NCI-H2081 (cell line): ENCODE measurements at places on chromosomes 2 and 18.

DNA sequence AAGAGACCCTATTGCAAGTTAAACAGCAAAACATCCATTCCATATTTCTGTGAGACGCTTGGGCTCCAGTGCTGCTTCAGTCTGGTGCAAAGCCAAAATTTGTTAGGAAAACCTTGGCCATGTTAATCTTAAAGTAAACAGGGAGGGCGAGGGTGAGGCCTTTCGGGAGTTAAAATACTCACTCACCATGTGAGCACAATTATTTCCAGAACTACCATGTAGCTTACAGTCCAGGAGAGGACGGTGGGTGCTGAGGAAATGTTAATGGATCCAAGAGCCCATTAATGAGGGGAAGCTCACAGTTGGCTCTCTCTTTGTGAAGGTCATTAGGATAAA lies 286.4 kb downstream of the SLC8A1 start:
- DNase-seq, result peak; percentile 86

DNA sequence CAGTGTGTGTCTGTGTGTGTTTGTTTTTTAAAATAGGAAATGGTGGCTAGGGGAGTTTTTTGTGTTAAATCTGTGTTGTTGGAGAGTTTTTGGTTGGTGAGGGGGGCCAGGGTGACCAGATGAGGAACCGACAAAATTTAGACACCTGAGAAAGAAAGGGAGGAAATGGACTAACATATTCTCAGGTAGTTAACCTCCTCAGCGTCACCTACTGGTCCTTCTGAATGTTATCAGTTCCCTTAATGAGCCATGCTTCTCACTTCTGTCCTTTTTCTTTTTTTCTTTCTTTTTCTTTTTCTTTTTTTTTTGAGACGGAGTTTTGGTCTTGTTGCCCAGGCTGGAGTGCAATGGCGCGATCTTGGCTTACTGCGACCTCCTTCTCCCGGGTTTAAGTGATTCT lies 107.0 kb downstream of the FMNL2 start:
- DNase-seq, result no peak

DNA sequence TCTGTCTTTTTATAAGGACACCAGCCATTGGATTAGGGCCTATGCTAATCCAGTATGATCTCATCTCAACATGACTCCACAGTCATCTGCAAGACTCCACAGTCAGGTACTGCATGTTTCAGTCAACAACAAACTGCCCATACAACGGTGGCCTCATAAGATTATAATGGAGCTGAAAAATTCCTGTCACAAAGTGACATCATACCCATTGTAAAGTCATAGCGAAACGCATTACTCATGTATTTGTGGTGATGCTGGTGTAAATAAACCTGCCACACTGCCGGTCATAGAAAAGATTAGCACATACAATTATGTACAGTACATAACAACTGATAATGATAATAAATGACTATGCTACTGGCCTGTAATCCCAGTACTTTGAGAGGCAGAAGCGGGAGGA lies 102.2 kb downstream of the TEX51 start:
- DNase-seq, result peak; percentile 12

DNA sequence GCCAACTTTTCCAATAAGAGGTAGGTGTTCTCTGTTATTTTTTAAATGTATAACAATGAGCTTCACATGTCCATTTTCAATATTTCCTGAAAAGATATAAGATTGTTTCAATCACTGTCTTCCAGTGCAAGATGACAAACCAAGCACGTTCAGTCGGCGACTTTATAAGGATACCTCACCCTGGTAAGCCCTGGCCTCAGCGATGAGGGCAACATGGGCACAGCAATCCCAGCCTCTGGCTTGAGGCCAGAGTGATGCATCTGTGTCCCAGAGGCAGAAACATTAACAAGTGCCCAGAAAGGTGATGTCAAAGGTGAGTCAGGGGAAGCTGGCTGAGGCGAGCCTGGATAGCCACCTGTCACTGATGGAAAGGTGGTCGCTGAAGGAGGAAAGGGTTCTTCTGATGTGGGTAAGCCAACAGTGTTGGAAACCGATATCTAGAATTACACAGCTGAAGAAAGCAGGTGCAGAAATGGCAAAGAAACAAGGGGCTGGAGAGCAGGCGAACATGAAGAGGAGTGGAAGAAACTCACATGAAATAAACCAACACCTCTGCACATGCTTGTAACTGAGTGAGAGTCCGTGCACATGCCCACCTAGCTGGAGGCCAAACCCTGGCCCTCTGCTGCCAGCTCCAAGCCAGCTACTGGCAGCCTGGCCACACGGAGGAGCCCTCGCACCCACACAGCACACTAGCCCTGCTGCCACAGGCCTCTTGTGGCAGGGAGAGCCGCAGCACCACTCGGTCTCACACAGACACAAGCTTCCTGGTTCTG lies 65.5 kb downstream of the FBXO15 start:
- DNase-seq, result peak; percentile 43

DNA sequence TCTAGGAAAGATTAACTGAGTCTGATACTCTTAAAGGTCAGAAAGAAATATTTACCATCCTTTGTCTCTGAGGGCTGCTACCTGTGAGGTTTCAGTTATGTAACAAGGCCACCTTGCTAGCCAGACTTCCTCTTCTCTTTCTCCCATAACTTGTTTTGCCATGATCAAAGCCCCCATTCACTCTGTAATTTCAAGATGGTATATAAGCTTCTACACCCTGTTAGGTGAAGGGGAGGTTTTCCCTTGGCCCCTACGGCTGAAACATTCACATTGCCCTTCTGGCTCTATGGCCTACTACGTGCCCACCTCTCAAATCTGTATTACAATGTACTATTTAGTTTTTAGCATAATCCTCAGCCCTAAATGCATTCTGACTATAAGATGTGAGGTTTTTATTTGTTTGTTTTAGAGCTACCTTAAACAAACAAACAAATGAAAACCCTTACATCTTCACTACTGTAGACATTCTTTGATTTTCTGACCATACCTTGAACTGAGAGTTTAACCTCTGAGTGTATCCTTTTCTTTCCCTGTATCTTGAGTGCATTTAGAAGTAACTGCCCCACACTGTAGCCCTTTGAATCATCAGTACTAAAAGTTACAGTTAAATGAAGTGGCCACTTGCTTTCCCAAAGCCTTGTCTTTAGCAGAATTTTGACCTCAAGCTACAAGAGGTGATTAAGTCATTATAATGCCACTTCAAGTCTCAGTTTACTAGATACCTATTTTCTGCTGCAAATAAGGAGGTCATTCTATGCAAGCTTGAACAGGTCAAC lies 332.2 kb downstream of the SOCS6 start:
- DNase-seq, result no peak

DNA sequence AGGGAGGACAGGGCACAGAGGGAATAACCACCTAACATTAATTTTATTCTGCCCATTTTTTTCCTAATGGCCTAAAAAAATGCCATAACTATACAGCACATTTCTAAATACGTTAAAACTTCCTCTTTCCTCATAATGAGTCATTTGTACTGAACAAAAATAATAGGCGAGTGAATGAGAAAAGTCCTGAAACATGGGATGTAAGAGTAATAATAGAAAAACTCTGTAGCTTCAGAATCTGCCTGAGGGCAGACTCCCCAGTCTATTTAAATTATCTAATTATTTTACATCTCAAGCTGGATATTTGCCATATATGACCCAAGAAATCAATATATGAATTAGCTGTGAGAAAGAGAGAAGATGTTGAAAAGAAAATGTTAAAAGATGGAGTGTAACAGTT lies 285.1 kb downstream of the TMX3 start:
- DNase-seq, result no peak

DNA sequence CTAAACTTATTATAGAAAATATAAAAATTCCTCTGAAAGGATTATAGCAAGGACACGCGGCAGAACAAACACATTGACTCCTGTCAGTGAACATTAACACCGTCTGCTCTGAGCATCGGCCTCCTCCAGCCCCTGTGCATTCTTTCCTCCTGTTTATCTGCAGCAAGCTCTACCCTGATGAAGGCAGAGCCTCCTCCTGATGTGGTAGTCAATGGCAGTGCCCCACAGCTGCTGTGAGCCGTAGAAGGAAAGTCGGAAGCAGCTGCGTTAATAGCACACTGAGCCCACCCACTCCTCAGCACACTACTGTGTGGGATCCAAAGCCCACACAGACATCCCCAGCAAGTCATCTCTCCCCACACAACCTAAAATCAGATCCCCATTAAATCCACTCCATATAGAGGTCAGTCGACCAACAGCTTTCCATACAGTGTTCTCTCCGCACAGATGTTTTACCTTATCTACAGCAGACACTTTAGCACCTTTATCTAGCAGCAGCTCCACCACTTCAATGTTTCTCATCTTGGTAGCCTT lies 41.0 kb downstream of the KIDINS220 start:
- no peak for DNase-seq

GRCh38 chr18:39453356-39453755 lies 1887.8 kb upstream of the CELF4 start:
- DNase-seq, result no peak

GRCh38 chr2:101337877-101338276 lies 29.4 kb upstream of the RNF149 start:
- no peak for DNase-seq

DNA sequence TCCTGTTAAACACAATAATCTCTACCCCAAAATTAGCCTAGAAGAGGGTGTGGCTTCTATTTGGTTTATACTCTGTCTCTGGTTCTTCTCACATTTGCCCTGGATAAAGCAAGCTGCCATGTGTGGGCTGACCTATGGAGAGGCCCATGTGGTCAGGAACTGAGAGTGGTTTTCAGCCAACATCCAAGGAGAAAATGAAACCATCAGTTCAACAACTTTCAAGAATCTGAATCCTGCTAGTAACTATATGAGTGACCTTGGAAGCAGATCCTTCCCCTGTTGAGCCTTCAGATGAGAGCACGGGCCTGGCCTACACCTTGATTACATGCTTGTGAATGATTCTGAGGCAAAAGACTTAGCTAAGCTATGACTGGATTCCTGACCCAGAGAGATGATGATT lies 11.5 kb upstream of the TRIB2 start:
- no peak for DNase-seq

DNA sequence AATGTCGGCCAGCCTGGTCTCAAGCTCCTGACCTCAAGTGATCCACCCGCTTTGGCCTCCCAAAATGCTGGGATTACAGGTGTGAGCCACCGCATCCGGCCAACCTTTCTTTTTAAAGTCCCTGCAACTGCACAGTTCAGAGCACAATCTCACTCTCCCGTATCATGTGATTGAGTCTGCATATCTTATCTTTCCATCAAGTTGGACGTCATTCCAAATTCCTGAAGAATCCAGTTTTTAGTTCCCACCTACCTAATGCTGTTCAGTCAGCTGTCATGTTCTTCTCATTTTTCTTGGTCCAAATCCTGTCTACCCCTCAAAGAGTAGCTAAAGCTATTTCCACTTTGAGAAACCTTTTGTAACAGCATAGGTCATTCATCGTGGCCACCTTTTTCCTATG lies 110.8 kb upstream of the FBXO11 start:
- DNase-seq, result no peak

DNA sequence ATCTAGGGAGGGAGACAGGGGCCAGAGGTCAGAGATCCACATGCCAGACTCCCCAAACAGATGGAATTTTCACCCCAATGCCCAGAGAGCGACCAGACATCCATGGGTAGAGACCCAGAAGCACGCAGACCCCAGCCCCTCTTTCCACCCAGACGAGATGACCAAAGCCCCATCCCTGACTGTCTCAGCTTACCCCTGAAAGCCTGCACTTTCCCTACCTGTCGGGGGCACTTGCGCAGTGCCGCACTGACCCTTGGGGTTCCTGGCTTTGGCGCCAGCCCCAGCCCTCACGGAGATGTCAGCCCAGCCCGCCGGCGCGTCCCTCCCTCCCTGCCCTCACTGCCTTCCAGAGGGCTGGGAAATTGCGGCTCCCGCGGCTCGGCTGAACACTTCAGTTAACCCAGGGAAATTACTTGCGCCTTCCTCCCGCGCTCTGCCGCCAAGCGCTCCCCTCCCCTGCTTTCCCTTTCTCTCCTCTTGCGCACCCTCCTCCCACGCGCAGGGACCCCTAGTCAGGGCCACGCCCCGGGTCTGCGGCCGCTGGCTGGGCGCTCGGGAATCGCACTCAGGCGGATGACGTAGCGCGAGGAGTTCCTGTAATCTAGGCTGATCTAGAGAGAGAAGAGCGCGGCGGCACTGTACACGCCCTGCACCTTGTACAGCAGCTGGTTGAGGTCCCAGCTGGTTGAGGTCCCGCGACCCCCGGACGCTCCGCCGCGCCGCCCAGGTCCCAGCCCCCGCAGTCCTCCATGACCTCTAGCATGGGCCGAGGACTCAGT lies 12.0 kb downstream of the ALPG start:
- peak; percentile 26 for DNase-seq

DNA sequence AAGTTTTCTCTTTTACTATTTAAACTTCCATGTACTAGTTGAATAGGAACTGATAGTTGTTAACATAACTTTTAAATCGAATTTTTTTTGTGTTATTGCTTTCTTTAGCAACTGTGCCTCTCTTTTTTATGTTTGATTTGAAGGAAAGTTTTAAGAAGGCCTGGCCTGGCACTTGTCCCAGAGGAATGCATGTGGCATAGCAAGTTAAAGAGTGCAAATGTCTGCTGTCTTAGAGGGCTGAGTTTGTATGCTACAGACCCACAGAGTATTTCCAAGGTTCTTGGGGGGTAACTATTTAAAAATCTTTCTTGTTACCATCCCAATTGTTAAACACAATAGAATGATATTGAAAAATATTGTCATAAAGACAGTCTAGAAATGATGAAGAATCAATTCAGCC lies 47.0 kb downstream of the MTCL1 start:
- no peak for DNase-seq

DNA sequence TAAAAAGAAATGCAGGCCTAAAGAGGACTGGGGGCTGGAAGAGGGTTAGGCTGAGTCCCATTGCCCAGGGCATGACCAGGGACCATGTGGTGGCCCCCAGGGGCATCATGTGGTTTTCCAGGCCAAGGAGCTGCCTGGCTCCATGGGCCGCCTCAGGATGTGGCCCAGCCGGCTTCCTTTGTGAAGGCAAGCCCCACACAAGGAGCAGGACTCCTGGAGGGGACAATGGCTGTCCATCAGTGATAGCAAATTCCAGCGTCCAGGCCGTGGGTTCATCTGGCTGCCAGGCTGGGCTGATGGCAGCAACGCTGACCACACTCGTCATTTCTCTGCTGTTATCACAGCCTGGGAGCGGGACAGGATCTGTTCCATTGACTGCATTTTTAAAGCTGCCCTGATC lies 82.5 kb downstream of the GBX2 start:
- DNase-seq, result no peak

DNA sequence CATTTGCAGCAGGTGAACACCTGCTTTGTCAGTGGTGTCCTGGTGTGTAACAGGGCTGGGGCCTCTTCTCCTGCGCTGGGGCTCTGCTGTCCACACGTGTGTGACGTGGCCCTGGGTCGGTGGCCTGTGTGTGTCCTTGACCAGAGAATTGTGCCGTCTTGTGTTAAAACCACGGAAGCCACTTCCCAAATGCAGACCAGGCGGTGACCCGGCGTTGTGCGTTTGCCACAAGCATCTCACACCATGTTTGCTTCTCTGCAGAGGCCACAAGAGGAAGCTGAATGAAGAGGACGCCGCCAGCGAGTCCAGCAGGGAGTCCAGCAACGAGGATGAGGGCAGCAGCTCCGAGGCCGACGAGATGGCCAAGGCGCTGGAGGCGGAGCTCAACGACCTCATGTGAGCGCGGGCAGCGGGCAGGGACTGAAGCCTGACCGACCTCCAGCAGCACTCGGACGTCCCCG lies 44.3 kb upstream of the KCNG2 start:
- DNase-seq, result no peak
